Thoracic aorta (tissue), 2 donors: ENCODE measurements at places on chromosomes 6 and 20.

GRCh38 chr6:169112483-169113320 is 140.9 kb downstream of the THBS2 start:
- DNase-seq: no peak

- DNase-seq: no peak
These were observed 5.7 kb downstream of the FOXO3 start for GRCh38 chr6:108566406-108566805.

- no peak for DNase-seq
These were observed 133.5 kb downstream of the SCML4 start for GRCh38 chr6:107690643-107691061.

DNA sequence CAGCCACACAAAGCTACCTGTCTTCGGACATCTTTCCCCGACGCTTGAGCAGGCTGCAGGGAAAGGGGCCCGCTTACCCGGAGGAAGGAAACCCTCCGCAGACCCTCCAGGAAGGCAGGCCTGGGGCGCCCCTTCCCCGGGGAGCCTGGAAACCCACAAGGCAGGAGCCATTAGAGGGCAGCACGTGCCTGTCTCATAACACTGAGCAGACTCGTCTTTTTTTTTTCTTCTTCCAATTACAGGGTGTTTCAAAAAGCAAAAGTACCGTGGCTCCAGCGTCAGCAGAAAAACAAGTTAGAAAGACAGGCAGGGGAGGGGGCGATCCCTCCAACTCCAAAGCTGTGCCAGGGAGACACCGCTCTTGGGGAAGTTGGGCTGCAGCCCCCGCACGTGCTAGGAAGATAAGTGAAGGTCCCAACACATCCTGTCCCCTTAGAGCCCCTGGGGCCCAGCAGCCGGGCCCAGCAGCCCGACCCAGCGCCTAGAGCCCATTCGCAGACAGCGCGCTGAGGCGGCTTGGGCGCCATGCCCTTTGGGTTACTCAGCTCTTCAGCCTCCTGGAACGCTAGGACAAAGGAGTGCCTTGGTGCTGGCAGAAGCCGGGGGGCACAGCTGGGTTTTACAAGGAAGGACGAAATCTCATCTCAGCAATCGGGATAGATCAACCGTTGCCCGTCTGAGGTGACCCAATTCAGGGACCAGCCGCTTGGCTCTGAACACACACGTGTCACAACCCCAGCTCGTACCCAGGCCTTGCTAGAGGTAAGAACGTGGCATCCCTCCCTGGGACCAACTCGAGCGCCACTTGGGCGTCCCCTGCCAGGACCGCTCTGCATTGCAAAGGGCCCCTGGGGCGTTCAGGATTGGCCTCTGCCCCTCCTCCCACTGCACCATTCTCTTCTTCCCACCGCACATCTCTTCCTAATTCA is 136.3 kb downstream of the LY86 start:
- DNase-seq: no peak

DNA sequence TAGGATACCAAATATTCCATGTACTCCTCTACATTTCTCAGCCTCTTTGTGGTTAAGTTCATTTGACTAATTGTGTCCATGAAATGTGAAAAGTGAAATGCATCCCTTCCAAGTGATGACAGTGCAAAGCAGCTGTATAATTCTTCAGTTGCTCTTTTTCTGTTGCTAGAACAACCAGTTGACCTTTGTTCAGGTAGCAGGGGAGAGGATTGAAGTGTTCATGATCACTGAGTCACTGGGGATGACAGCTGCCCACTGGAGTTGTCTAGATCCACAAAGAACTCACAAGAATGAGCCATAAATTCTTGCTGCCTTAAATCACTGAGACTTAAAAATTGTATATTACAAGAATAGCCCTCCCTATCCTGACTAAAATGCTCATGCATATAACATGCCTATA is 254.6 kb downstream of the EPHA7 start:
- DNase-seq: no peak

DNA sequence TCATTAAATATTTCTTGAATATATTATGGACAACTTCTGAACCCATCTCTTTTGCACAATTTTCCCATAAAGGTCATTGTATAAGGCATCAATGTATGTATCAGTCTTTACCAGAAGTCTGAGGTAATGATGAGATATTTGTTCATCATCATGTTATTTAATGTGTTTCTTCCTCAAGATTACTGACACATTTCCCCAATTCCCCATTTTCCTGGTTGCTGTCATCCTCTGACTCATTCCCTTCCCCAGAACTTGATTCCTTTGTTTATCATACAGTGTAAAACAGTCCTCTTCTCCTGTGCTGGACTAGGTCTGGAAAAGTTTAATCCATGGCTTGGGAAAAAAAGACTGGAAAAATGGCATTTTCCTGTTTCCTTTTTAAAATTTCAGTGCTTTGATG is 107.9 kb upstream of the FLRT3 start:
- DNase-seq: no peak

DNA sequence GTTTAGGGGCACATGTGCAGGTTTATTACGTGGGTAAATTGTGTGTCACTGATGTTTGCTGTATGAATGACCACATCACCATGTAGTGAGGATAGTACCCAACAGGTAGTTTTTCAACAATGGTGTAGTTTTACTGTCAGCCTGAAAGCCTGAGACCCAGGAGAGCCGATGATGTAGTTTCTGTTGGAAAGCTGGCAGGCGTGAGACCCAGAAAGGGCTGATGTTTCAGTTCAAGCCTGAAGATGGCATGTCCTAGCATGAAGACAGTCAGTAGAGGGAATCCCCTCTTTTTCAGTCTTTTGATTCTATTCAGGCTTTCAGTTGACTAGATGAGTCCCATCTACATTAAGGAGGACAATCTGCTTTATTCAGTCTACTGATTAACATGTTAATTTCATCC is 96.7 kb downstream of the KLHL32 start:
- no peak for DNase-seq
